HCEC 1CT (cell line): ENCODE measurements at places on chromosomes 7 and 10.

DNA sequence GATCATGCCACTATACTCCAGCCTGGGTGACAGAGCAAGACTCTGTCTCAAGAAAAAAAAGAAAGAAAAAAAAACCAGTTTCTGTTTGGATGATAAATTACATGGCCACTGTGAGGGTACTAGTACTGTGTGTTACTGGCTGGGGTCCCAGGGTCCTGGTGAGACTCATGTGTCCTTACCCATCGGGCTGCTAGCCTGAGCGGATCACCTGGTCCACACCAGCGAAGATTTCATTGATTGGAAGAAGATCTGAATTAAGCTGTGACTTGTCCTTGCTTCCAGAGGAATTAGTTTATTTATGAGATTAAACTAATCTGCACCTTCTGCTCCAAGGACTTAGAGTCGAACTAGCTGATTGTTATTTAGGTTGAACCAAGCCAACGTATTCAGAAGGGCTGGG is 40.0 kb upstream of the BAMBI start:
- DNase-seq = no peak

DNA sequence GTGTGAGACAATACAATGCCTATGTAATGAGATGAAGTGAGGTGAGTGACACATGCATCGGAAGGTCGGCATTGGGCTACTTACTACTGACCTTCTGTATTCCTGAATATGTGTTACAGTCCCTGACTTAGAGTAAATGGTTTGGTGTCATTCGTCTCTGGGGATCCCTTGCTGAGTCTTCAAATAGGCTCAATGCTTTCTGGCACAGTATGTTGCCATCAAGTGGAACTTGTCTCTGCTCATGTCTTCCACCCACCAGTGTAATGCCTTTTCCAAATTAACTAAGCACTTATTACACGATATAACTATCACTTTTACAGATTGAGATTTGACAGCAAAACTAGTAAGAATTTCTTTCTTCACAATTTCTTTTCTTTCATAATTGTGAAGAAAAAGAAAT is 10.9 kb downstream of the CUL2 start:
- DNase-seq = no peak

- DNase-seq = no peak
Observed at GRCh38 chr10:654647-654996, 34.8 kb downstream of the DIP2C start.

DNA sequence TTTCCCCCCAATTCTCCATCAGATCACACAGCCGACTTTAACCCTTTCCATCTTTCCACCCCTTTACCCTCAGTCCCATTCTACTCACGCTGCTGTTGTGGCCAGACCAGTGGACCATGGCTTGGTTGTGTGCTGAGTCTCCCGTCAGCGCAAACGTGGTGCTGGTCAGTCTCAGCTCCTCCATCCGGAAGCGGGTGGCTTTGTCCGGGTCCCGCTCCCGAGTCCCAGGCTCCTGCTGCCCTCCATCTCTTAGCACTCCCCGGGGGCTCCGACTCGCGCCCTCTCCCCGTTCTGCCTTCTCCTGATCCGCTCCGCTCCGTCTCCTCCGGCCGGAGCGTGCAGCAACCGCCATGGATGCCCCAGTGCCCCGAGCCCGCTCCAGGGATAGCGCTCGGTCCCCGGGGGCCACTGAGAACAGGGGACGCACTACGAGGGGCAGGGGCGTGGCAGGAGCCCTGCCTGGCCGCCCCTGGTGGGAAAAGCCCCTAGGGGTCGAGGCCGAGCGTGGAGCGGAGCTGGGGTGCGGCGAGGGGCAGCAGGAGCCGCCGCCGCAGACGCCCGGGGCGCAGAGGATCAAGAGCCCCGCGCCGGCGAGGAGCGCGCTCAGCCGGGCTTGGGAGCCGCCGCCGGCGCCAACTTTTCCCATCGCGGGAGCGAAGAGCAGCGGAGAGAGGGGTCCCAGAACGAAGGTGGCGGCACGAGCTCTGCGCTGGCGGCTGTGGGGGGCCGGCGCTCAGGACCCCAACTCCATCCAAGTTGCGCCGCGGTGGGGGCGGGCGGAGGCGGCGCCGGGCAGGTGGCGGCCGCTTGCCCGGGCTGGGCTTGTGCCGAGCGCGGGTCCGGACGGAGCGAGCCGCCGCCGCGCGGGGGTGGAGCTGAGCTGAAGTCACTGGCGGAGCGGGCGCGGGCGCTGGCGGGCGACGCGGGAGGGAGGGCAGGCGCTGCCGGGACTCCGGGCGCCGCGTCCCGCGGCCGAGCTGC is at the start of gene SORCS1:
SORCS1 (minus strand) TSS at position 826 of the 981 bp plus-strand sequence.
- DNase-seq = no peak

DNA sequence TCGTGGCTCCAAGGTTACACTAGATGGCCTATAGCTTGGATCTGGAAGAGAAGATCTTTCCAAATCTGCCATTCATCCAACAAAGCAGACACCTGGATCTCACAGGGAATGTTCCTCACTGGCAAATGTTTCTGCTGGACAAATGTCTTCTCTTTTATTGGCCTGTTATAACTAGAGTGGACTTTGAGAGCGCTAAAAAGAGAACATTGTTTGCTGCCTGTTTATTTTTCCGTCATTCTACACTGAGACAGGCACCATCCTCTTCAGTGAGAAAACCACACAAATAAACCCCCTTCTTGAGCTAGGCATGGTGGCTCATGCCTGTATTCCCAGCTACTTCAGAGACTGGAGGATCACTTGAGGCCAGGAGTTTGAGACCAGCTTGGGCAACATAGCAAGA is 206.9 kb downstream of the CREB5 start:
- DNase-seq = no peak

GRCh38 chr10:86083664-86084175 is 282.9 kb downstream of the GRID1 start:
- DNase-seq = no peak

DNA sequence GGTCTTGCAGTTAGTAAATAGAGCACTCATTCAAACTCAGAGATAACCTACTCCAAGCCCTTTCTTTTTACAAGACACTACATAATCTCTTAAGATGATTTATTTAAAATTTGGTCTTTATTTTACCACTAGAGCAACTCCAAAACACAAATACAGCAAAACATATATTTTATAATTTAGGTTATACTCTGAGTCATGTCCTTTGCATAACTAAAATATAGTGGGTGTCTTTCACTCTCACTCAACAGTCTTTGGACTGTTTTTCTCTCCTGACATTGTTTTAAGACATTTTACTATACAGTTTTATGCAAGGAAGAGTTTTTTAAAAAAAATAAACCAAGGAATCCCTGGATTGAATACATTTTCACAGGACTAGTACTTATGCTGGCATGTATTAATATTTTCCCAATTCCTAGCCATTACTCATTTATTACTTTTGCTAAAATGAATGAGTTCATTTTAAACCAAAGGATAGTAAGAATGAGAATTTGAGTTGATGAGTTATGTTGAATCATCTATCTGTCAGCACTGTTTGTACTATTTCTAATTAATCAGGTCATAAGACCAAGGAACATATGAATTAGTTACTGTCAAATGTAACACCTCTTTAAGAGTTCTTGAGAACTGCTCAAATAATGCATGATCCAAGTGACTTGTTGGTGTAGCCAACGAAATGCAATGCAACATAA is 303.1 kb upstream of the FZD1 start:
- peak; percentile 76 for DNase-seq

- DNase-seq = no peak
Observed at GRCh38 chr10:129394518-129395328, 72.3 kb upstream of the MGMT start.

DNA sequence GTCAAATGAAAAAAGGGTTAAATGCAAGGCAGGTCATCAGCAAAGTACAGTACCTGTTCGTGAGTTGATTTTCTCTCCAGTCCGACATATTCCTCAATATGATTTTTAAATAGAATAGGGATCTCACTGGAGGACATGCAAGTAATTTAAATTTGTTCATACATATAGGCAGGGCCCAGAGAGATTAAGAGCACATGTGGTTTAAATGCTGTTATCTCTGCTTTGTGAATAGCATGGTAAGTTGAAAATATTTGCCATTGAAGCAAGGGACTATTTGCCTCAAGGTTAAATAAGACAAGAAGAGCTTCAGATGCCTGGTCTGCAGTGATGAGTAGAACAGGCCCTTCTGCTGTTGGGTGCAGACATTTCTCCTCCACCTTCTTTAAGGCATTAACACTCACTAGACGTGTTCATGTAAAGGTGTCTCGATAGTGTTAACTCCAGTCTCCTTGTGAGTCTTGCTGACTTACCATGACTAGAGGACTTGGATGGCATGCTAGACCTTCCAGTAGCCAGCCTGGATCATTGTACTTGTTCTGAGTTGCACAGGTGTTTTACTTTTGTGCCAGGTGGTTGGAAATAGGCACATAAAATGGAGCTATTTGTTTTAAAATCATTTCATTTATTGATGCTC is 15.6 kb upstream of the AKR1C3 start:
- DNase-seq = no peak

DNA sequence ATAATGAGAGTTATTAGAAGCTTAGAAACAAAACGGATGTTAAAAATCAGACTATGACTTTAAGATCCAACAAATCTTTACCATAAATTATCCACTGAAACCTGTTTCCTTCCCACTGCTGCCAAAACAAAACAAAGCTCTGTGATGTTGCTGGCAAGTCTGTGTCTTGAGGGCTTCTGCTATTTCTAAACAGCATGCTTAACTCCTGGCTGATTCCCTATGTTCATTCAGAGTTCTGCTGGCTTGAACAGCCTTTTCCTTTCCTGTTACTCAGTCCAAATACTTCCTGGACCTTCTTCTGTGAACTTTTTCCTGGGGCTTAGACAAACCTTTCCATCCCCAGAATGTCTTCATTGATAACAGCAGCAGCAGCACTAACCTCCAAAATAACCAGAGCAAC is 448.1 kb downstream of the SORCS1 start:
- no peak for DNase-seq

- peak; percentile 69 for DNase-seq
Observed at GRCh38 chr10:97572214-97572989, at the start of gene ANKRD2. Gene ANKRD2 (plus strand): TSS chr10:97572779. CDS start chr10:97572789, 10 bp downstream.

DNA sequence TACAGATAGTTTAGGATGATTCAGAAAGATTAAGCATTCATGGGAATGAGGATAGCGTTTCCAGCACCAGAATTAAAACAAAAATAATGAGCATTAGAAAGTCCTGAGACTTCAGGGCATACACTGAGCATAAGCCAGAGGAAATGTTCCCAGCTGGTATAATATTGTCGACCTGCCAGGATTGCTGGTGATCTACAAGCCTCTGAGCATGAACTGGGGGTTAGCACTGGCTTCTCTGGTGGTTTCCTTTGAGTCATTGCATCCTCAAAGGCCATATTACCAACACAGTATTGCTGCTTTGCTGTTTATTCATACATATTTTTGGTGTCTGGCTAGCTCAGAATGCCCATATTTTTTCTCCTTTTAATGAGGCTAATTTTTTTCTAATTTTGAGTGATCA is 10.7 kb upstream of the ATRNL1 start:
- peak; percentile 9 for DNase-seq

DNA sequence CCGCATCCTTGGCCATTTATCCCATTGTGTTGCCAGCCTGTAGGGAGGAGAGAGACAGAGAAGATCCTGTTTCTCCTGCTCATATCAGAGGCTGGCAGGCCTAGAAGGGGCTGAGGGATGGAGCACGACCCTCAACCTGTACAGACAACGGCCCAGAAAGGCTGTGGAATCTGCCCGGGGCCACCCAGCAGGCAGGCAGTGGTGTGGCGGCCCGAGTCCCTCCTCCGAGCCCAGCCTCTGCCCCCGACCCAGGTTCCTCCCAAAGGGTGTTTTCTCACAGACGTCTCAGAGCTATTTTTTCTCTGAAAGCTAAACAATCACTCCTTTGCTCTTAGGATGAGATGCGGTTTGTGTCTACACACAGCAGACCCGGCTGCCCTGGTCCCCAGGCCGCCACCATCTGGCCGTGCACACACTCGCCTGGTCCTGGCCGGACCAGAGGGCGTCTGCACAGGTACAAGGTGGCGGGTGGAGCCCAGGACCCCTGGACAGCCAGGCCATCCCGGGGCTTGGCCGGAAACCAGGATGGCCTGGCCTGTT is 69.3 kb downstream of the FOXL3 start:
- no peak for DNase-seq

DNA sequence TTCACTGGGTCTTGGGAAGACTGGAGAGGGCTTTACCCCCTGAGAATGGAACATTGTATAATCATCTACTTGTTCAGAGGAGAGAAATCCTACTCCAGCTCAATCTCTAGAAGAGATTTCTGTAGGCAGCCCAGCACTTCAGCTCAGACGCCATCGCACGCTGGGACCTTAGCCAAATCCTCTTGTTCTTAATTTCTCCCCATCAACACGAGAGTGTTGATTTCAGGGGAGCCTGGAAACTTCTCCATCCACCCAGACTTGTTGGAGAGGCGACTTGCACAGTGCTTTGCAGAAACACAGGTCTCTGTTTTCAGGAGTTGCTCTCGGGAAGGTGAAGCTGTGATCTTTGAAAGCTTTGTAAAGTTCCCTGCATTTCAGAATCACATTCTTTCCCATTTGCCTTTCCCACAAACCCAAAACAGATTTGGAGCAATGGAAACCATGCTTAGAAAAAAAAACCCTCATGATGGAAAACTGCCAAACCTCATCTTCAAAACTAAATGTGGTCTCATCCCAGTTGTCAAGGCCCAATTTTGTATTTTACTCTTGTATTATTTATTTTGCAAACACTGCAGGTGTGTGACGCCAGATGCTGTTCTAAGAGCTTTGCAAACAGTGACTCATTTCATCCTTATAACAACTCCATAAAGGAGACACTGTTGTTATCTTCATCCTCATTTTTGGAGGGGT is 60.9 kb downstream of the CALML3 start:
- DNase-seq = no peak

DNA sequence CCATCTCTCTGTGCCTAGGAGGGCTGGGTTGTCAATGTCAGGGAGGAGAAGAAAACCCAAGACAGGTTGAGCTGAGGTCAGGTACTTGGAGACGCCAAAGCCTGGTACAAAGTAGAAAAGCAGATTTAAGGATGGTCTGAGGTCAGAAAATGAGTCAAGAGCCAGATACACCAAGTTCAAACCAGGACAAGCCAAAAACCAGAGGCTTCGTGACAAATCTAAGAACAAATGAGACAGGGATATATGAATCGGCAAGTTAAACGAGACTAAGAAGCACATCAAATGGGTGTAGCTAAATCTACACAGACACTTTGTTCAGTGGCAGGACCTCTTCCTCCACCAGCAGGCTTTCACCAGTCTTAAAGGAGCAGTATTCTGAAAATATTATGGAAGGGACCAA is 34.2 kb downstream of the C7orf33 start:
- DNase-seq = no peak

GRCh38 chr10:116143673-116144222 is 129.3 kb downstream of the GFRA1 start:
- no peak for DNase-seq

- no peak for DNase-seq
Observed at GRCh38 chr7:102302025-102302424, 15.4 kb downstream of the SH2B2 start.

GRCh38 chr10:75355706-75356105 is 45.9 kb downstream of the ZNF503 start:
- no peak for DNase-seq
